ENCODE measurements at places on chromosomes 13 and 19.

GRCh38 chr13:58865286-58865685 is 1233.7 kb downstream of the PCDH17 start:
- no peak for DNase-seq

GRCh38 chr19:12772323-12772722 is 3.0 kb downstream of the HOOK2 start:
- no peak for DNase-seq

GRCh38 chr13:107865318-107865575 is 350.1 kb downstream of the LIG4 start:
- DNase-seq: no peak

DNA sequence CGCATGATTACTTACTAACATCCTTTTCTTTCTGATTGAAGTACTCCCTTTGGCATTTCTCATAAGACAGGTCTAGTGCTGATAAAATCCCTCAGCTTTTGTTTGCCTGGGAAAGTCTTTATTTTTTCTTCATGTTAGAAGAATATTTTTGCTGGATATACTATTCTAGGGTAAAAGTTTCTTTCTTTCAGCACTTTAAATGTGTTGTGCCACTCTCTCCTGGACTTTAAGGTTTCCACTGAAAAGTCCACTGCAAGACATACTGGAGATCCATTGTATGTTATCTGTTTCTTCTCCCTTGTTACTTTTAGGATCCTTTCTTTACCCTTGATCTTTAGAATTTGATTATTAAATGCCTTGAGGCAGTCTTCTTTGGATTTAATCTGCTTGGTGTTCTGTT is 796.7 kb downstream of the UQCRFS1 start:
- DNase-seq: no peak

DNA sequence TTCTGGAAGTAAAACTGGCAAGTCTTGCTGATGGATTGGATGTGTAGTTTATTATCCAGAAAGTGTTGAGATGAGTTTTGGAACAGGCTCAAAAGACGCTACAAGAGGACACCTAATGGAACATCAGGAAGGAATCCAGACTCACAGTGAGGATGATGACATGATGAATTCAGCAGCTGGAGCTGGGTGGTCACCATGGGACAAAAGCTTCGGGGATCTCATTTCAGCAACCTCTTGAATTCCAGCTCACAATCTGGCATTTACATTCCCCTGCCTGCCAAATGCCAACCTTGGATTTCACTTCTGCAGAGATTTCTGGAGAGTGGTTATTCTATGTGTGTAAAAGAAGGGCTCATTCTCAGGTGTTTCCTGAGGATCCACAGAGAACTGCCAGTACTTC is 288.0 kb upstream of the TMTC4 start:
- no peak for DNase-seq

DNA sequence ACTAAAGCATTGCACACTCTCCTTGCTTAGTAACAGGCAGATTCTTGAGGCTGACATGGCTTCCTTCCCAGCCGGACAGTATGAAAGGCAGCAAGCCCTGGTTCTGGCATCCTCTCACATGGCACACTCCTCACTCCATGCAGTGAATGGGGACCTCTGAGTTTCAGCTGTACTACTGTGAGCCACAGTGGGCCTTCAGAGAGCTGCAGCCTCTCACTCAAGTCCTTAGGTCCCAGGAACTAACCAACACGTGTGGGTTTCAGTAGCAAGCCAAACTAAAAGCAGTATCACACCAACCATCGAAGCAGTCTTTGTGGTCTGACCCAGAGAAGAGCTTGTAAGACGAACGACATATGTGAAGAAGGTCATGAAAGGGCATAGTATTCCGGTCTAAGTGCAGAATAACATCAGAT is 128.2 kb downstream of the TBC1D4 start:
- DNase-seq: no peak

GRCh38 chr13:113143466-113144254 is 14.8 kb upstream of the PROZ start:
- peak; percentile 87 for DNase-seq

DNA sequence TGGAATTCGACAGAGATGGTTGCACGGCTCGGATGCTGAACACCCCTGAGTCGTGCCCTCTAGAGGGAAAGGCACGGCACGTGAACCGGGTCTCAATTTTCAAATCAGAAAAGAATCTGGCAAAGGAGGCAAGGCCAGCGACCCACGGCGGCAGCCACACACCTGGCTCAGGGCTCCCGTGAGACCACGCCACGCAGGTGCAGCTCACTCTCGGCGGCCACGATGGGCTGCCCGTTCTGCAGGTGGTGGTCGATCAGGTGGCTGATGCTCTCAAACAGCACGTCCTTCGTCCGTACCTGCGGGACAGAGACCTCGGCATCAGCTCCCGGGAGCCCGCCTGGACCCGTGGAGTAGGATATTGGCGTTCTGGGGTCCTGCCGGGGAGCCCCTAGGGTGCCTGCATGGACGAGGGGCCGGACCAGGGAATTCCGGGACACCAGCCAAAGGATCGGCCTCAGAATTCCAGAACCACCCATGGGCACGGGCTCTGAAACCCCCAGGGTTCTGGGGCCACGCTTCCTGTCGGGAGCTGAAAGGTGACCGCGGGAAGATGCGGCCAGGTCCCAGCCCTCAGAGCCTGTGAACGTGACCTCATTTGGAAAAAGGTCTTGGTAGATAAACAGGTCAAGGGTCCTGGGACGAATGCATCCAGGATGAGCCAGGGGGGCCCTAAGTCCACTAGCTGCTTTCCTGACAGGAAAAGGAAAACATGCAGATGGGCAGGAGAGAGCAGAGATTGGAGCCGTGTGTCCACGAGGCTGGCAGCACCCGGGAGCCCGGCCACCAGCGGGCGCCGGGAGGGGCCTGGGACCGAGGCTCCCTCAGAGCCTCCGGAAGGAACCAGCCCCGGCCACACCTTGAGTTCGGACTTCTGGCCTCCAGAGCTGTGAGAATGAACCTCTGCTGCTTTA is 10.1 kb upstream of the C2CD4C start:
- no peak for DNase-seq

GRCh38 chr13:27663947-27664346 is 42.3 kb downstream of the POLR1D start:
- no peak for DNase-seq

DNA sequence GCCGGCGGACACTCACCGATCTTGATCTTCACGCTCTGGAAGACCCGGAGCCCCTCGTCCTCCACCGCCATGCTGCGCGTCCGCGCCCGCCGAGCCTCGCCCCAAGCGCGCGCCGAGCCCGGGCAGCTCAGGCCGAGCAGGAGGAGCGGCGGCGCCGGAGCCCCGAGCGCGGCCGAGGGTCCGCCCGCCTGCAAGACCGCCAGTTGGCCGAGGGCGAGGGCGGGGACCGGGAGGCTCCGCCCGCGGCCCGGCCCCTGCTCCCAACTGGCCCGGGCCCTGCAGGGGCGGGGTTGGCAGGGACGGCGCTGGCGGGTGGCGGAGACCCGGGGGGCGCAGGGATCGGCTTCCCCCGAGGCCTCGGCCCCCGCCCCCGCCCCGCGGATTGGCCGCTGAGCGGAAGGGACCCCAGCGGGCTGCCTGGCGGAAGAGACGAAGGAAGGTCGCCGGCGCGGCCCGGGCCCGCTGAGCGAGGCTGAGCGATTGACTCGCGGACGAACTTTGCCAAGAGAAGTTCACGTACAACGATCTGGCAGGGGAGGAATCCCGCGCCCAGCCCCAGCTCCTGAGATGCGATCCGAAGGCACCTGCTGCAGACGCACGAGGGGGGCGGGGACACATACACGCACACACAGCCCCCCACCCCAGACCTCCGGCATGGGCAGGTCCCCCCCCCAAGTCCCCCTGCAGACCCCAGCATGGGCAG is at the start of gene RASA3:
Gene RASA3, minus strand, starts transcription at position 205 of the 703 bp plus-strand sequence. Its CDS starts 134 bp downstream, at position 71.
- no peak for DNase-seq

DNA sequence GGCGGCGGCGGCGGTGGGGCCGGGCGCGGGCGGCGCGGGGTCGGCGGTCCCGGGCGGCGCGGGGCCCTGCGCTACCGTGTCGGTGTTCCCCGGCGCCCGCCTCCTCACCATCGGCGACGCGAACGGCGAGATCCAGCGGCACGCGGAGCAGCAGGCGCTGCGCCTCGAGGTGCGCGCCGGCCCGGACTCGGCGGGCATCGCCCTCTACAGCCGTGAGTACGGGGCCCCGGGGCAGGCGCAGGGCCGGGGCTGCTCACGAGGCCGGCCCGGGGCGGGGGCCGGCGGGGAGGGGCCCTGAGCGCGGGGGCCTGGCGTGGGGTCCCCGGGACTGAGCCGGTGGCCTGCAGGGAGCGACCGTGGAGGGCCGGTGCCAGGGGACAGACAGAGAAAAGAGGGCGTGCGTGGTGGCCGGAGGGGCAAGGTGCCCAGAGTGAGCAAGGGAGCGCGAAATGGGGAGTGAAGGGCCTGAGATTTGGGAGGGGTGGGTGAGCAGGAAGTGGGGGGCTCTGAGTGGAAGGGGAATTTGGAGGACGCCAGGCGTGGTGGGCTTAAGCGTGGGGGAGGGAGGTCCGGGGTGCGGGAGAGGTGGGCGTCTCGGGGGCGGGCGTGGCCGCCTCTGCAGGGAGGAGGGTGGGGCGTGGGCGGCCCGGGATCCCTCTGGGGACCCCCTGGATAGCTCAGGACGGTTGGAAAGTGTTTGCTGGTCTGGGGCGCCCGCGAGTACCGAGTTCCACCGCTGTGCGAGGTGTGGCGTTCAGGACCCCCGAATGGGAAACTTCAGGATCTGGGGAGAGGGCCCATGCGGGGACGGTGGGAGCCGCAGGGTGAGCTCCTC is 575 bp downstream of the CARM1 start:
- DNase-seq: no peak

DNA sequence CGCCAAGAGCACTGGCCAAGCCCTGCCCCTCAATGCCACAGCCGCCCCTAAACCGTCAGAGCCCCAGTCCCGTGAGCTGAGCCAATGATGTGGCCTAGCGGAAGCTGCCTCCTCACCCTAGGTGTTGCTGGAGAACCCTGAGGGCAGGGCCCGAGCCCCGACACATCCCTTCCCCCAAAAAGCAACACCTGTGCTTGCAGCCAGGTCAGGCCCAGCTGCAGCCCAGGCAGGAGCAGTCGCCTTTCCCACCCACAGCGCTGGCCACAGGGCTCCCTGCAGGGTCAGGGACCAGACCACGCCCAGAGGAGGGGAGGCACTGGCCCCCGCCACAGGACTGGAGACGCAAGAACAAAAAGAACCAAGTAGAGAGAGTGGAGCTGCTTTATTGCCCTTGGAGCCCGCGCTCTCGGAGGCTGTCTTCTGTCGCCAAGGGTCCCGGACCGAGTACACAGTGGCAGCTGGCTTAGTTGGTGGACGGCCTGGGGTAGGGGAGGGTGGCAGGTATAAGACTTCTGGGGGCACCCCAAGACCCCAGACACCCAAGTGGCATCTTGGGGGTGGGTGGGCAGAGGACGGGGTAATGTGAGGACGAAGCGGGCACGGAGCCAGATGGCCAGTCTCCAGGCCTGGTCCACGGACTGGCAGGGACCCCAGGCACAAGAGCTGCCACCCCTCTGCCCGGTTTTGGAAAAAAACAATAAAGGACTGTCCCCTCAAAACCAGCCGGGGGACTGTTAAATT is 3.3 kb downstream of the P2RY11 start:
- no peak for DNase-seq

DNA sequence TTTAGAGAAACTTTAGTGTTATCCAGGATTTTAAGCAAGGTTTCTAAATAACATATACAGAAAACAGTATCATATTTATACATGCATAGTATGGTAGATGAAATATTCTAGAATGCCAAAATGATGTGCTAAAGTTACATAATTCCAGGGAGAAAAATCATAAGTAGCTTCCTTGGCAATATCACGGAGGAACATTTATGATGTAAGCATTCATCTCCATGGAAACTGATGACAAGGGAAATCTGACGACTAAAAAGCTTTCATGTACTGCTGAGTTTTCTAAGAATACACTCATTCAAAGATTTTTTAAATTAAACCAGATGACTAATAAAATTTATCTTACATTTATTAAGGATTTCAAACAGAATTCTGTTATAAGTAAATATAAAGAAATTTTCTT is 4.7 kb downstream of the TEX30 start:
- DNase-seq: no peak

DNA sequence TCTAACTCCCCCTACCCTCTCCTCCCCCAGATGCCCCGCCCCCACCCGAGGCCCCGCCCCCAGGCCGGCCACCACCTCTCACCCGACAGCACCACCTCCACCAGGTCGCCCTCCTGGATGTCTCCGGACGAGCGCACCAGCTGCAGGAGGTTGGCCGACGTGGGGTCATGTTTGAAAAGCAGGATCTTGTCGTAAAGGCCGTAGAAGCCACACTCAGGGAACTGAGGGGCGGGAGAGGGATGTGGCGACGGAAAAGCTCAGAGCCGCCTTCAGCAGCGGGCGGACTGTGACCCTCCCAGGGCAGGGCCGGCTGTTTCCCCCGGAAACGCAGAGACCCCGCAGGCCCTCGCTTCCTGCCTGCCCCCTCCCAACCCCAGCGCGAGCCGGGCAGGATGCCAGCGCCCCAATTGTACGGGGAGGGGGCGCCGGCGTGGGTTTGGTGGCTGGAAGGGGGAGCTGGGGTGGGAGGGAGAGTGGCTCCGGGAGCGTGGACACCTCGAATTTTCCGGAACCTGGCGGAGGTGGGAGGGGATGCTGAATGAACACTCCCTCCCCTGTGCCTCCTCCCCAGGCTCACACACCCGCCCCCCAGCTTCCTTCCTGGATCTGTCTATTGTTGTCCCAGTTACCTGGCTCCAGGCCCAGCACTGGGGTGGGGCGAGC is 3.0 kb downstream of the PRKD2 start:
- DNase-seq: peak; percentile 94

- no peak for DNase-seq
Observed at GRCh38 chr13:85108356-85108755, 690.9 kb downstream of the SLITRK6 start.

- no peak for DNase-seq
Observed at GRCh38 chr13:108227651-108228272, 9.6 kb downstream of the ABHD13 start.

DNA sequence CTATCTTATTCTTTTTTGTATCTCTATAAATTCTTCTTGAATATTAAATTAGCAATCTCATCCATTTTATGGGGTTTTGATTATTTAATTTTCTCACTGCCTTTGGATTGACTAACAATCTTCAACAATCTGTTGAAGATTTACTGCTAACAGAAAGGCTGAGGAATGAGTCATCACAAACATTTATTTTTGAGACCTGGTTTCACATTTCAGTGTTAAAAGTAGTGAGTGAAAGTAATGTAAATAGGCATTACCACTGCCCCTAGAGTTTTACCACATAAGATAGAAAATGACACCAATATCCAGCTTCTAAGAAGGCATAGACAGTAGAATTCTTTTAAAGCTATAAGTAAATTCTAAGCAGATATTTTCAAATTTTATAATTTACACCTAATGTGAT is 472.8 kb downstream of the OLFM4 start:
- DNase-seq: no peak

- DNase-seq: no peak
Observed at GRCh38 chr13:43057653-43058317, 34.4 kb downstream of the DNAJC15 start.

GRCh38 chr13:48563626-48564025 is 30.7 kb upstream of the RCBTB2 start:
- DNase-seq: no peak

GRCh38 chr13:75762076-75762937 is 126.2 kb downstream of the LMO7 start:
- no peak for DNase-seq

GRCh38 chr13:38674208-38674607 is 12.7 kb upstream of the FREM2 start:
- no peak for DNase-seq
